ENCODE measurements at places on chromosomes 2 and 18.
A peak's percentile ranks its signal among the peaks of the same experiment; 100 is the strongest.

DNA sequence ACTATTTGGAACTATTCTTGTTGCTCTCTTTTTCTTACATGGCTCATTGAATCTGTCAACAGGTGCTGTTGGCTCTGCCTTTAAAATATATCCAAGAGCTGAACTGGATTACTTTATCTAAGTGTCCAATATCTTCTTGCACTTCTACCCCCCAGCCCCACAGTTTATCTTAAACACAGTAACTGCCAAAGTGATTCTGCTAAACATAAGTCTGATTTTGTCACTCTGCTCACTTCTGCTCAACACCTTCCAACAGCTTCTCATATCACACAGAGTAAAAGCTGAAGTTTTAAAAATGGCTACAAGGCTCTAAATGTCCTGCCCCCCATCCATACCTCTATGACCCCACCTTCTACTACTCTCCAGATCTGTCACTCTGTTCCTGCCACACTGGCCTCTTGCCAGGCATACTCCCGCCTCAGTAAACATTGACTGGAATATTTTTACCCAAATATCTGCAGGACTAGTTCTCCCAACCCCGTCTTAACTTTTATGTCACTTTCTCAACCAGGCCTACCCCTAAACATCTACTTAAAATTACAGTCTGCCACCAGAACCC is 130.7 kb downstream of the CCDC148 start:
- DNase-seq = no peak

DNA sequence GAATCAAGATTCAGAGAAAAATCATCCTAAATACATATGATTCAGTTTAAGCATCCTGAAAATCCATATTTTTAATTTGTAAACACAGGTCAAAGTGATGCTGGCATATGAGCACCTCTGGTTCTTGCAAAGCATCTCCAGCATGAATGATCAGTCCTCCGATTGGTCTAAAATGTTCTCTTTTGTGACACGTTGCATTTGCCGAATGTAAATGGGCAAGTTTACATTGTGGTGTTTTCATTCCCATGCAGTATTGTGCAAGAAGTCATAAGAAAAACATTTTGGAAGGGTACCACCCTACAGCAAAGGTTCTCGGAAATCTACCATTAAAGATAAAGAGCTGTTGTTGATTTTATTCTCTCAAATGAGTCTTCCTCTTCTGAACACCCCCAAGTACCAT is 108.0 kb upstream of the UNC80 start:
- no peak for DNase-seq

DNA sequence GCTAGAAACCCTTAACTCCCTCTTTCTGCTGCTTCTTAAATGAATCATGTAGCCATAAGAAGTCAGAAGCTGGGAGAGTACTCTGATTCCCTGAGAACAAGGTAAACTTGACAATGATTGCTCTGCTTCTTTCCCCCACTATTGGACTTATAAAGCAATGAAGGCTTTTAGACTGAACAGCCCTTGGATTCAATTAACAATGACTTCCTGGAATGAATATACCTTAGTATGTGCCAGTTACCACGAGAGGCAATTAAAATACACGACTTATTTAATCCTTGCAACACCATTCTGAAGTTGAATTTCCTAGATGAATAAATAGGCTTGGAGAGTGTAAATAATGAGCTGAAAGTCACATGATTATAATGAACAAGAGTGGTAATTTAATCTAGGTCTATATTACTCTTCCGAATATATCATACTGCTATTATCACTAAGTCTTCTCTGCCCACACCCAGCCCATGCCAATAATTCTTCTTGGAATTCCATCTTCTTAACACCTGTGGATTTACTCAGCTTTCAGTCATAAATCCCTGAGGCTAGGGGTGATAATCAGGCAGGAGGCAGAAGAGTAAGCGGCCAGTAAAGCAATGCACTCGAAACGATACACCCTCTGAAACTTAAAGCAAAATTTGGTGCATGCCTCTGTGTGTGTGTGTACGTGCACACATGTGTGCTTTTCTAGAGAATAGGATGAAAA is 170.2 kb downstream of the ATAD2B start:
- DNase-seq = peak; percentile 63

GRCh38 chr2:1798115-1798784 is 53.9 kb upstream of the PXDN start:
- DNase-seq = no peak

- no peak for DNase-seq
Observed at GRCh38 chr2:106812383-106812782, 73.6 kb downstream of the ST6GAL2 start.

DNA sequence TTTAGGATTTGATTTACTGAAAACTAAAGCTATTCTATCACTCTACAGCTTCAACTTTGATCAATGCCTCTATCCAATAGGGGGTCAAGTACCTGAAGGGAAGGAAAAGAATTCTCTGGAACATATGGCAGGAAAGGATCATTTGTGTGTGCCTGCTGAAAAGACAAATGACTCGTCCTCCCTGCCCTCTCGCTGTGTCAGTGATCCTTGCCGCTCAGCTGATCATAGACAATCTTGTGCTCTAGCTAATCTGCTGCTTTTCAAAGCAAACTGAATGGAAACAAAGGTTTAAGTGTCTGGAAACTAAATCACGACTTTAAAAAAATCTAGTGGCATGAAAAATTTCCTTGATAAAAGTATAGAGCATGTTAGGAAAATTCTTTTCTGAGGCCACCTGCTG is 75.6 kb upstream of the CPO start:
- DNase-seq = no peak

DNA sequence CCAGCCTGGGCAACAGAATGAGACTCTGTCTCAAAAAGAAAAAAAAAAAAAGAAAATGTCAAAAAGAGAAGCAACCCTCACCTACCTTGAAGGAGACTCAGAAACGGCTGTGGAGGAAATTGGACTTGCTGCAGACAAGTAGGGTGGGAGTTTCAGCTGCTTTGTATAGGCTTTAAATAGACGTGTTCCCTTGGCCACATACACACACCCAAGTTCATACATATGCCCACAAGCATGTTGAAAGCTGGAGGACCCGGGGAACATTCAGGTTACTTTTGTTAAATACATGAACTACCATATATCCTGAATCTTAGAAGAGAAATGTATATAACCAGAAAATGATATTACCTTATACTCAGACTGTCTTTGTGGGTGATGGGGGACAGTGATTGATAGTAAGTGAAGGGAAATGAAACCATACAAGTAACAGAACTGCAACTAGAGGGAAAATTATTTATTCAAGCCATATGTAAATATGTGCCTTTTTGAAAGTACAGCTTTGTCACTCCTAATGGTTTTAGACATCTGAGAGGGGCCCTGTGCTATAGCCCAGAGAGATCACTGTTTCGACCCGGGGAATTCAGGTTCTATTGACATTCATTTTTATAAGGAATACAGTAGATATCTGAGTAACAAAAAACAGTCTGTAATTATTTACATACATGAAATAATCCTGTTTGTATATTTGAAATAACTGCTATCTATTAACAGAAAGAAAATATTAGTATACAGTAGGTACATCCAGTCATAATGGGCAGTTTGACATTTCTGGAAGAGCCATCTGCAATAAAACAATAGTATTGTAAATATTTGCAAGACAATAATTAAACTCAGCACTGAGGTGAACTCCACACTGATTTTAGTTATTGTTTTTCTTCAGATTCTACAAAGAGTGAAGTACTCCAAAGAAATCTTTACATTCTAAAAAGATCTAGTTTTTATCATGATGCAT is 48.0 kb upstream of the TGIF1 start:
- no peak for DNase-seq

GRCh38 chr2:227082286-227082685 is 81.7 kb downstream of the COL4A4 start:
- peak; percentile 25 for DNase-seq

- no peak for DNase-seq
Observed at GRCh38 chr2:218852911-218853667, 6.5 kb upstream of the WNT6 start.

GRCh38 chr18:48129621-48130082 is 199.2 kb upstream of the SMAD2 start:
- no peak for DNase-seq

DNA sequence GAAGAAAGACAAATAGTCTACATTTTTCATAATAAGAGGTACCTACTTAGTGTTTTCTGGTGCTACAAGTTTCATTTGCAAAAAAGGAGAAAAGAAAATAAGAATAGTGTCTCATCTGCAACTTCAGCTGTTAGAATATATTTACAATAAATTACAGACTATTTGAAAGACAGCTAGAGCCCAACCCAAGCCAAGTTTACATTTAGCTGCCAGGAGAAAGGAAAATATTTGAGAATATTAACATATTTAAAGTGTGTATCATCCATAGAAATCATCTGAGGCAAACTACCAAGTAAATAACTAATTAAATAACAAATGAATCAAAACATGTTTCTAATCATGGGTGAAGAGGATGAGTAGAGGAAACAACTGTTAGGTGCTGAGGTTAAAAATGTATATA is 209.2 kb upstream of the ZSWIM2 start:
- no peak for DNase-seq

DNA sequence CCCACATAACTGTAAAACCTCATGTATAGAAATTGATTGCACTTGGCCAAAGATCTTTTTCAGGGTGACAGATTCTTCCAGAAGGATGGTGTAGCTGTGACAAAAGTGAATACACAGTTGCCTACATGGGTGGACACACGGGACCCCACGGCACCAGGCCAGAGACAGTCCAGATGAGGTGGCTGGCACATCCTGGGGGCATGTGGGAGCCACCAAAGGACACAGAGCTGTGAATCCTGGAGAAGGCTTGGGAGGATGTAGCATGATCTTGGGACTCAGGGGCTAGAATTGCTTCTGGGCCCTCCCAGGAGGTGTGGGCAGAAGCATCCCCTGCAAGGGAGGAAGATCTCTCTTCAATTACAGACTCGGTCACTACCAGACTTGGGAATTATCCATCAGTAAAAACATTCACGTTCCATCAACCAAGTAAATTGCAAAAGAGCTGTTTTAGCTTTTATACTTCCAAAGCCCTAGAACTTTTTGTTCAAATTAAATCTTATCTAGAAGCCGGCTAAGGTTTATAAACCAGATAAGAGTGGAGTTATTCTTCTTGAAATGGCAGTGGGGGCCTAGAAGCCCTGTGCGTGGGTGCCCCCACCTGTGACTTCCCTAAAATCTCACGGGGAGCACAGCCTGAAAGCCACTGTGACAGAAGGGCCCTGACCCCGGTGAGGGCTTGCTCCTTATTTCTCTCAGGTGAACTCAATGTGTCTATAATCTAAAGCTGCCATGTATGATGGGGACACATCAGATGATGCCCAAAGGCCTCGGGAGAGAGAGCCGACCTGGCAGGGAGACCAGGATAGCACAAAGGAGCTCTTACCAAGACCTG is 81.7 kb downstream of the SEPTIN10 start:
- DNase-seq = no peak

DNA sequence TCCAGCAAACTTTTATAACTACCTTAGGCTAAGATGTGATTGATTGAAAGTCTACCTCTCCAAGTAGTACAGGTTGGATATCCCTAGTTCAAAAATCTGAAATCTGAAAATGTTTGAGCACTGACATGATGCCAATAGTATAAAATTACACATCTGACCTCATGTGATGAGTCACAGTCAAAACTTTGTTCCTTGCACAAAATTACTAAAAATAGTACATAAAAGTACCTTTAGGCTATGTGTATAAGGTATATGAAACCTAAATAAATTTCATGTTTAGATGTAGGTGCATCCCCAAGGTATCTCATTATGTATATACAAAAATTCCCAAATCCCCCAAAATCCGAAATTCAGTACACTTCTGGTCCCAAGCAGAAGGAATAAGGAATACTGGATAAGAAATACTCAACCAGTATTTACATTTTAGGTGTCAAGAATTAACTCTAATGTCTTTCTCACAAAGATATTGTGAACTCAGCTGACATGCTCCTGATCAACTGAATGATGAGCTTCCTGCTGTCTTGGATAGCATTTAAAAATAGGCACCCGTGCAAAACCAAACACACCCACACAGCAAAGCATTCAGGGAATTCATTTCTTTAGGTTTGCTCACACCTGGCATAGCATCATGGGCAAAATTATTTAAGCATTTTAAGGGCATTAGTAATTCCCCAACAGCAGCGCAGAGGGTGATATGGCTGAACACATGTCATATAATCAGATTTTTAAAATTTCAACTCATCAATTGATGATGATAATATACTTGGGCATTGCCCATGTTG is 497.4 kb upstream of the MEIS1 start:
- peak; percentile 58 for DNase-seq
